Neural progenitor cell (in vitro differentiated cells): ENCODE measurements at places on chromosomes 7 and 10. TPM values are rescaled to one million over a fixed set of nuclear protein-coding genes. Genes with fewer than 3 reads are reported as not detected.

Gene GHITM
- 127 and 181 TPM in 2 replicates for total RNA-seq

DNA sequence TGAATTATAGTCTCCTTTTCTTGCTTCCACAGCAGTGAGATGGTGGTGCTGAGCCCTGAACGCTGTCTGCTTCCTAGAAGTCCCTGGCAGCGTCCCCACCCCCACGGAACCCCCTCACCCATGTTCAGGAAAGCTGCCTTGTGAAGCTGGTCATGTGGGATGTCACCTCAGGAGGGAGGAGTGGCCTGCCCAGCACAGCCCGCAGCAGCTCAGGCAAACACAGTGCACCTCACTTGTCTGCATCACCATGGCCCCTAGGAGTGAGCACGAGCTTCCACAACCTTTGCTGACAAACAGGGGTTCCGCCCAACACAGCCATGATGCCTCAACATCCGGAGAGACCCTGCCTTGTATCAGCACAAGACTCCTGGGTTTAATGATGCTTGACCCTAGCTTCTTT is 508.9 kb downstream of the RPS24 start:
- H3K27me3 ChIP-seq: no peaks in the 10 kb centered on the region
- H3K4me1 ChIP-seq: peaks cover 13% of the 10 kb centered on the region

GRCh38 chr7:11591943-11592342 is 240.1 kb downstream of the THSD7A start:
- H3K27ac ChIP-seq: no peak overlapping the region
- H3K27me3 ChIP-seq: no peaks in the 10 kb centered on the region
- H3K36me3 ChIP-seq: no peaks in the 10 kb centered on the region
- DNase-seq: no peak
- H3K4me1 ChIP-seq: no peaks in the 10 kb centered on the region
- no peak overlapping the region for H3K4me3 ChIP-seq

DNA sequence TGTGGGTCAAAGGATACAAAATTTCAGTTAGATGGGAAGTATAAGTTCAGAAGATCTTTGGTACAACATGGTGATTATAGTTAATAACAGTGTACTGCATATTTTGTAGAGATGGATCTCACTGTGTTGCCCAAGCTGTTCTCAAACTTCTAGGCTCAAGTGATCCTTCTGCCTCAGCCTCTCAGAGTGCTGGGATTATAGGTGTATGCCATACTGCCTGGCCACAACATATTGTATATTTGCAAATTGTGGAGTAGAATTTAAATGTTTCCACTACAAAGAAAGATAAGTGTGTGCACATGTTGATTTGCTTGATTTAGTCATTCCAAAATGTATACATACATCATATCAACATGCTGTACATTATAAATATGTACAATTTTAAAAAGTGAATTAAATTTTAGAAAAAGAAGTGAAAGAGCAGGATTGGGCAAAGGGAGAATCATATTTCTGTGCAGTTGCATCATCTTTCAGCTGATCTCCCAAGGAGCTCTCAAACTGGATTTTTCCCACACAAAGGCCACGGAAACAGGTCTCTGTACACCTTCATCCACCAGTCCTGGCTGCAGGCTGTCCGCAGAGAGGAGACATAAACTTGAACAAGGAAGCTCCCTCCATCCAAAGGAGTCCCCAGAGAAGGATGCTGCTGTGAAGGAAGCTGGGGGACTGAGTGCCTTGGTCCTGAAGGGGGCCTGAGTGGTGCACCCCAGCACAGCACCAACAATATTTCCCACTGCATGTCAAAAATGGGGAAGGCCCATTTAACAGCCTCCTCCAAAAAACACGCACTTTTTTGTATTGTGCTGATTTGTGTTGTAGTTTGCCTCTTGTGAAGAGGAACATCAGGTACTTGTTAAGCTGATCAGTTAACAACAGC is 217.1 kb upstream of the GHITM start:
- no peak overlapping the region for H3K27ac ChIP-seq
- DNase-seq: no peak
- H3K4me3 ChIP-seq: no peak overlapping the region
- peaks cover 25% of the 10 kb centered on the region for H3K4me1 ChIP-seq

DNA sequence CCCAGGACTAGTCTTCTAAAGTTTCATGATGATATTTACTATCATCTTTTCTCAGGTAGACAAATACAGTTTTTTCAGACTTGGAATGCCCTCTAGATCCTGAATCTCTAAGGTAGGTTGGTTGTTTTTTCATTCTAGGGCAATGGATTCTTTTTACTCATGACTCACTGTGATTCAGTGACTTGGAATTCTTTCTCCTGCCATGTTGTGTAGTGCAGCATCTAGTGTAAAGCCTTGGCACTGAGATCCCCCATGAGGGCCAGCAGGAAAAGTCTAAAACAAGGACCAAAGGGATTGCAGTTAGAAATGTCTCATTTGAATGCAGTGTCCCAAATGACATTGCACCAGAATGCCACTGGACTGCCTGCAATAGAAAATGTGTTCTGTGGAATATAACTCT is 430.4 kb downstream of the NEBL start:
- no peaks in the 10 kb centered on the region for H3K4me1 ChIP-seq
- H3K4me3 ChIP-seq: no peak overlapping the region
- H3K36me3 ChIP-seq: peaks cover 7% of the 10 kb centered on the region
- no peak for DNase-seq
- H3K27ac ChIP-seq: no peak overlapping the region

GRCh38 chr10:95730233-95730632 is 25.7 kb upstream of the ENTPD1 start:
- H3K27me3 ChIP-seq: no peaks in the 10 kb centered on the region
- no peak overlapping the region for H3K27ac ChIP-seq
- no peaks in the 10 kb centered on the region for H3K36me3 ChIP-seq
- H3K4me1 ChIP-seq: no peaks in the 10 kb centered on the region
- DNase-seq: no peak

- no peak overlapping the region for H3K4me3 ChIP-seq
- DNase-seq: no peak
- H3K27ac ChIP-seq: no peak overlapping the region
Observed at GRCh38 chr7:76108540-76109233, 60.8 kb downstream of the MDH2 start.

DNA sequence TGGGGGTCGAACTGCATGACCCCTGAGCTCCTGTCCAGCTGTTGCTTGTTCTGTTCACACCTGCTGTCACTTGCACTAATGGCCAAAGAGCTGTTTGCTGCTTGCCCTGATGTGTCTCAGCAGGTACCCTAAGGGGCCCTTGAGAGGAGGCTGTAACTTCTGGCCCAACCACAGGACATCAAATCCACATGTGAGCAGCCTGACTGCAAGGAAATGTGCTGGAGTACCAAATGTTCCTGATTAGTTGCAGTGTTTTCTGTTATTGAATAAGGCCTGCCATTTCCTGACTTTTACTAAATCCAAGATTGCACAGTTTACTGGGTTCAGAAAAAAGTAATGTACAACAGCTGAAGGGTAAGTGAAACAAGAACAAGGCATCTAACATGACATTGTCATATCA is 91.7 kb upstream of the IL6 start:
- no peaks in the 10 kb centered on the region for H3K36me3 ChIP-seq
- H3K27ac ChIP-seq: no peak overlapping the region
- H3K4me1 ChIP-seq: peaks cover 13% of the 10 kb centered on the region
- no peak for DNase-seq
- H3K4me3 ChIP-seq: no peak overlapping the region
- H3K27me3 ChIP-seq: no peaks in the 10 kb centered on the region

DNA sequence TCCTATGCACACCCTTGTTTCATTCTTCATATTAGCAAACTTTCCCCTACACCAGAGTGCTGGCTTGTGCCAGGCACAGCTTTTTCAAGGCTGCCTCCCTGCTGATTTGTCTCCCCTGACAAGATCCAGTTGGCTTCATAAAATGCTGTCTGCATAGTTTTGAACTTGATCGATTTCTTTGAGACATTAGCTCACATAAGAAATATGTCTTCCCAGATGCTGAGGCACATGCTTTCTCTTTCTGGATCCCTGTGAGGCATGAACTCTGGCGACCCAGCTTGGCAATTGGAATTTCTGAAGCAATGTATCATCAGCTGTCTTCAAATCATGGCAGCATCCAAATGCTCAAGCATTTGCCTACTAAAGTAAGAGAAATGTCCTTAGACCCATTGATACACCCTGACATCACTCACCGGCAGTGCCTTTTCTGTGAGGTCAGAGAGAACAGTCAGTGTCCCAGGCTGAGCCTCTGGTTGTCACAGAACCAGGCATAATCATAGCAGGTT is 616.4 kb upstream of the GHITM start:
- no peaks in the 10 kb centered on the region for H3K27me3 ChIP-seq
- no peak for DNase-seq
- H3K4me3 ChIP-seq: no peak overlapping the region
- H3K27ac ChIP-seq: no peak overlapping the region

GRCh38 chr7:117639966-117640365 is 160.1 kb downstream of the CFTR start:
- no peaks in the 10 kb centered on the region for H3K36me3 ChIP-seq
- H3K27ac ChIP-seq: no peak overlapping the region
- H3K4me1 ChIP-seq: no peaks in the 10 kb centered on the region

DNA sequence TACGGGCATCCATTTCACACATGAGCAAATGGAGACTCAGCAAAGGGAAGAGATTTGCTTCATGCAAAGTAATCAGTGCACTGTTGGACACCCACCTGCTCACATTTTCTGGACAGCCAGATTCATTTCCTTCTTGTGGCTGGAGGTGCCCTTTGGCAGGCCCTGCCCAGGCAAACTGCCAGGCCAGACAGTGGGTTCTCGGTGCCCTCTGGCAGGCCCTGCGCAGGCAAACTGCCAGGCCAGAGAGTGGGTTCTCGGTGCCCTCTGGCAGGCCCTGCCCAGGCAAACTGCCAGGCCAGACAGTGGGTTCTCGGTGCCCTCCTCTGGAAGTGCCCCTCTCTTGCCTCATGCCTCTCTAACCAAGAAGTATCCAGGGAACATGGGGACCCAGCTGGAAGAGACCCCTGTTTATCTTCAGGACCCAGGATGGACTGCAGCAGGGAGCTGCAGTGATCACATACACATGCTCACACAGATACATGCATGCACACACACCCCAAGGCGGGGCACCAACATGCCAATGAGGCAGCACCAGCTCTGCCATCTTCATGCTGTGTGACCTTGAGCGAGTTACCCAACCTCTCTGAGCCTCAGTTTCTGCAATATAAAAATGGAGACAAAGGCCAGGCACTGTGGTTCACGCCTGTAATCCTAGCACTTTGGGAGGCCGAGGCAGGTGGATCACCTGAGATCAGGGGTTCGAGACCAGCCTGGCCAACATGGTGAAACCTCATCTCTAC is 67.1 kb downstream of the OAT start:
- H3K36me3 ChIP-seq: no peaks in the 10 kb centered on the region
- H3K4me1 ChIP-seq: peaks cover 20% of the 10 kb centered on the region
- no peak overlapping the region for H3K4me3 ChIP-seq
- no peak for DNase-seq
- no peak overlapping the region for H3K27ac ChIP-seq
- no peaks in the 10 kb centered on the region for H3K27me3 ChIP-seq

DNA sequence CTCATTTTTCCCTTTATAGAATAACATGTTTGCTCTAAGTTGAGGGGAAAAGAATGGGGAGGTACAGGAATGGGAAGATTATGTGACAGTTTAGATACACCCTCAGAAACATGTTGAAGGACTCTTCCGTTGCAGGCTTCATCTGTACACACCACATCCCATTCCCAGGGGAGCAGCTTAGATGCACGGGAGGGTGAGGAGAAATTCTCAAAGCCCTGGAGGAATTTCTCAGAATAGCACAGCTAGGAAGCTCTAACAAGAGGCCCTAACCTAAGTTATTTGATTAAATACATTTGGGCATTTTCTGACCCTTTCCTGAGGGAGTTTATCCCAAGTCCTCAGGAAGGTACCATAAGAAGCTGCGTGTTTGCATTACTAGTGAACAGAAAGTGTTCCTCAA is 660.2 kb upstream of the IGFBP3 start:
- H3K27me3 ChIP-seq: no peaks in the 10 kb centered on the region
- no peaks in the 10 kb centered on the region for H3K4me1 ChIP-seq
- no peak overlapping the region for H3K27ac ChIP-seq

GRCh38 chr7:117005449-117005848 is 52.1 kb downstream of the ST7 start:
- DNase-seq: no peak
- no peaks in the 10 kb centered on the region for H3K27me3 ChIP-seq
- H3K27ac ChIP-seq: no peak overlapping the region
- H3K4me1 ChIP-seq: no peaks in the 10 kb centered on the region
- no peak overlapping the region for H3K4me3 ChIP-seq
